ENCODE measurements at places on chromosomes 11 and 22.

DNA sequence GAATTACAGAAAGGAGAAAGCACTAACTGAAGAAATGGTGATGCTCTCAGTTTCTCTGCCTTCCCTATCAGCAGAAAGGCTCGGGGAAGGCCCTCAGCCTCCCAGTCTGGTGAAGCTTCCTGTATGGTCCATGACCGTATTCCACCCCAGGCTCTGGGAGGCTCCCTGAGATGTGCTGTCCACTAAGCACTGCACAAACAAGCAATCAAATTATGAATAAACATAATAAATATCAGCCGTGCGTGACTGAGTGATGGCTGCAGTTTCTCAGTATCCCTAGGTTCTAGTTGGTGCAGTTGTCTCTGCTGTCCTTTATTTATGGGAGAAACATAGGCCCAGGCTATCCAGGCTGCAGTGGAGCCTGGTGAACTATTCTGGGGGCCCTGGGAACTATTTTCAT lies 3.6 kb downstream of the SMDT1 start:
- DNase-seq = no peak

- DNase-seq = no peak
These were observed 62.6 kb downstream of the CTTN start for GRCh38 chr11:70460964-70461363.

GRCh38 chr22:46368871-46369715 lies 33.6 kb downstream of the TRMU start:
- no peak for DNase-seq

- DNase-seq = no peak
These were observed 477.7 kb upstream of the CADM1 start for GRCh38 chr11:115981814-115982471.
